ENCODE measurements at places on chromosomes 3 and 15.

GRCh38 chr15:47971637-47972036 lies 149.2 kb upstream of the SLC24A5 start:
- no peak for DNase-seq

GRCh38 chr3:73697020-73697419 lies 72.3 kb upstream of the PDZRN3 start:
- DNase-seq: no peak

DNA sequence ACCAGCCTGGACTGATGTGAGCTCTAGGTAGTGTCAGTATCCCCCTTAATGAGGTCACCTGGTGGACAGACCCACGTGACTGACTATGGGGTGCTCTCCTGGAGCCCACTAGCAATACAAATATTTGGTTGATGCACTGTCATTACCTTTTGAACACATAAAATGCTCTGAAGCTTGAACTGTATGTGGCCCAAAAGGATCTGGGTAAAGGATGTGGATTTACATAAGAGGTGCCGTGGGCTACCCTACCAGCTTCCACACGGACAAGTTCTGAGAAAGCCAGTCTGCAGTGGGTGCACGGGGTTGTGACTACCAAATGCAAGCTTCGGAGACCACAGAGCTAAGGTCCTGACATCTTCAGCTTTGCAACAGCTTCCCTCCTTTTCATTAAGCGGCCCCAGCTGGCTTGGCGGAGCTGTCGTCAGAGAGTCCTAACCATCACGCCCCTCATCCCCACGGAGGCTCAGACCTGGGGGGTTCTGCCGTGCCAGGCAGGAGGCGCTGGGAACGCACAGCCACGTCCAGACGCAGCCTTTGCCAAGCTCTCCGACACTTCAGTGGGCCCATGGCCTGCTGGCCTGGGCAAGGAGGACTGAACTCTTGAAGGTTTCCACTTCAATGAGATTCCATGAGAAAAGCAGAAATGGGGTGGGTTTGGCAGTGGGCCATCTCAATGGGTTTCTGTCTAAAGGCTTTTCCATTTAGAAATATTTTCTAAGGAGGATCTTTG lies 228.3 kb downstream of the ADAMTS17 start:
- no peak for DNase-seq

DNA sequence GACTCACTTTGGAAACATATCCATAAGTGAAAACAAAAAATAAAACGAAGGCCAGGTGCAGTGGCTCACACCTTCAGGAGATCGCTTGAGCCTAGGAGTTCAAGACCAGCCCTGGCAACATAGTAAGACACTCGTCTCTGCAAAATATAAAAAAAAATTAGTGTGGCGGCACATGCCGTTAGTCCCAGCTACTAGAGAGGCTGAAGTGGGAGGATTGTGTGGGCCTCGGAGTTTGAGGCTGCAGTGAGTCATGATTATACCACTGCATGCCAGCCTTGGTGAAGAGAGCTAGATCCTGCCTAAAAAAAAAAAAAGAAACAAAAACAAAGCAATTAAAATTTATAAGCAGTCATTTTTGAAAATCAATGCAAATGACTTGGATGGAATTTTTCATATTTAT lies 54.7 kb upstream of the NANOGP8 start:
- no peak for DNase-seq

DNA sequence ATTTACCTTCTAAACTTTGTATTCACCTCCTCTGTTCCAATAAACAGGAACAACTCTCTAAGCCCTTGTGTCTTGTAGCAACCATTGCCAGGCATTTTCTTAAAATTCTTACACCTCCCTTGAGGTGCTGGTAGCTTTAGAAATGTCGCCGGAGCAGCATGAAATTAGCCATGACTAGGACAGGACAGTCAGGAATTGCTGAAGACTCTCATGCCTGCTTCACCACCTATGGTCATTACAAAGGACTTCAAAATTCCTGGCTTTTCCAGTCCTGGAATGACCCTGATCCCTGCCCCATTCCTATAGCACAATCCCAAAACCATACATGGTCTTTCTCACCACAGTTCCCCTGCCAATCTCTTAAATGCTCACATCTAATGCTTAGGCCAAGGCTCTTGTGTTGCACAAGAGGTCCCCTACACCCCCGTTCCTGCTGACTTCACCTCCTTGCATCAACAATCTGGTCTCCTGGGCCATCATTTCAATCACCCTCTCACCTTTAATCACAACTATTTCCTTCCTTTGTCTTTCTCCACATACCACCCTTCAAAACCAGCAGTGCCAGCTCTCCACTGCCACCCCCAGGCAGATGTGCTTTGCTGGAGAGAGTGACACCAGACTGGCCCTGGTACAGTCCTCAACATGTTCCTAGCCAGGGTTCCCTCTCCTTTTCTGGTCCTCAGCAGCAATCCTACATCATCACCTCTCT lies 113.2 kb upstream of the TJP1 start:
- no peak for DNase-seq

GRCh38 chr3:108215871-108216270 lies 6.4 kb downstream of the IFT57 start:
- no peak for DNase-seq

GRCh38 chr3:117567906-117568305 lies 858.3 kb downstream of the TUSC7 start:
- DNase-seq: peak; percentile 36

GRCh38 chr3:71497971-71498444 lies 85.5 kb downstream of the FOXP1 start:
- no peak for DNase-seq

DNA sequence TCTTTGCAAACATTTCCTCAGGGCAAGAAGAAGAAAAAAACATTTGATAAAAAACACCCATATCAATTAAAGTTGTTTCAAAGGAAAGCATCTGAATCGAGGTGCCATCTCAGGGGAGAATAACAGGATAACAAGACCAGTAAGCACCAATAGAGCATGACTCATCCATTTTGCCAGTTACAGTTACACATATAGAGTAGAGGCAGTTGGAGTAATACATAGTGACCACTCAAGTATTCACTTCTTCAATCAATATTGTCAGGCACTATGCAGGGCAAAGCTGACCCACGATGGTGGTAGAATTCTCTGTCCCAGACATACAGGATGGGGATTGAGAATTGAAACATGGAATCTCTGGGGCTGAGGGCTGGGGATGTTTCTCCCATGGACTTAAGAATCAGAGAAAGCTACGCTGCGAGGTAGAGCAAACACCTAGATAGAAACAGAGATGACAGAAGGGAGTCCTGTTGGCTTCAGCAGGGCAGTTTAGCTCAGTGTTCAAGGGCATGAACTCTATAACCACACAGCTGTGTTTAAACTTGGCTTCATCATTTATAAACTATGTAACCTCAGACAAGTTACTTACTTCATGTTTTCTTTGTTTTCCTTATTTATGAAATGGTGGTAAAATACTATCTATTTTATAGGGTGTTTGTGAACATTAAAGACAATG lies 186.4 kb upstream of the NANOGP8 start:
- DNase-seq: no peak

DNA sequence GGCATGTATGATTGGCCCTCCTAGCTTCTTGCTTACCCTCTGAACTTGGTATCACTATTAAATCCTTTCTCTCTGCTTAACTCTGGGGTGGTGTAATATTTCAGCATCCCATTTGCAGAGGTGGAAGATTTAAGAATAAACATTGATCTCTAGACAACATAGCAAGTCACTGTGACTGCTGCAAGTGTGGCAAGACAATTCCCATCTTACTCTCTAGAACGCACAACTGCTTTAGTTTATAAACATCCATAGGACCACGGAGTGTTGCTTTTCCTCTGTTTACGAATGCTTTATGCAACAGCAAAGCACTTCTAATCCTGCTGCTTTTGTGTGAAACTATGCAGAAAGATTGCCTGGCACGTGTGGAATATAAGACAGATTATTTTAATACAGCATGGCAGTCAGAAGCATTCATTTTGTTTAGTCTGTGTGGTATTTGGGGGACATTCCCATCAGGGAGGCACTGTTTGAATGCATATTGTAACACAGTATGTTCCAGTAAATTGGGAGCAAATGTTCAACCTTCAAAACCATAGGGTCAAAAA lies 338.9 kb upstream of the TMCO5A start:
- DNase-seq: no peak

DNA sequence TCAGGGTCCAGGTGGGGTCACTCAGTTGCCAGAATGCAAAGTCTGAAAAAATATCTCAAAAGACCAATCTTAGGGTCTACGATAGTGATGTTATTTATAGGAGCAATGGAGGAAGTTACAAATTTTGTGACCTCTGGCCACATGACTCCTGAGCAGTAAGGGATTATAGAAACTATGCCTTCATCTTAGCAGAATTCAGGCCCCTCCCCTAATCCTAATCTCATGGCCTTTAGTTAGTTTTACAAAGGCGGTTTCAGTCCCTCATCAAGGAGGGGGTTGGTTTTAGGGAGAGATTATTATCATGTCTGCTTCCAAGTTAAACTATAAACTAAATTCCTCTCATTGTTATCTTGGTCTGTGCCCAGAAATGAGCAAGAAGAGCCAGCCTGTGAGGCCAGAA lies 5.9 kb upstream of the DCP1A start:
- no peak for DNase-seq

DNA sequence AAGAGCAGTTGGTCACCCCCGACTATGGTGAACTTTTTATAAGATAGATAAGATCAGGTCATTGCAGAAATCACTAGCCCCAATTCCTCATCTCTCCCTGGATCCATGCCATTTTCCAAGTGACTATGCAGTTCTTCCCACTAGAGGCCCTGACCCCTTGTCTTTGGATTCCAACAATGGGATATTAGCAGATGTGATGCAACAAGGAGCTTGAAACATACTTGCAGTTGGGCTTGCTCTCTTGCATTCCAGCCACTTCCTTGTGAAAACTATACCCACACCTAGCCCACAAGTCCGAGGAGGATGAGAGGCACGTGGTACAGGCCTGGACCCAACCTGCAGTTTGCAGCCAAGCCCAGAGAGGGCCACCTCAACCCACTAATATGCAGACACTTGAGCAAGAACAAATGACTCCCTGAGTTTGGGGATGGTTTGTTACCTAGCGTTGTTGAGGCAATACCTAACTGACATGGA lies 60.6 kb downstream of the SUCLG2 start:
- DNase-seq: no peak

GRCh38 chr15:92306663-92307062 lies 87.0 kb upstream of the ST8SIA2 start:
- no peak for DNase-seq

DNA sequence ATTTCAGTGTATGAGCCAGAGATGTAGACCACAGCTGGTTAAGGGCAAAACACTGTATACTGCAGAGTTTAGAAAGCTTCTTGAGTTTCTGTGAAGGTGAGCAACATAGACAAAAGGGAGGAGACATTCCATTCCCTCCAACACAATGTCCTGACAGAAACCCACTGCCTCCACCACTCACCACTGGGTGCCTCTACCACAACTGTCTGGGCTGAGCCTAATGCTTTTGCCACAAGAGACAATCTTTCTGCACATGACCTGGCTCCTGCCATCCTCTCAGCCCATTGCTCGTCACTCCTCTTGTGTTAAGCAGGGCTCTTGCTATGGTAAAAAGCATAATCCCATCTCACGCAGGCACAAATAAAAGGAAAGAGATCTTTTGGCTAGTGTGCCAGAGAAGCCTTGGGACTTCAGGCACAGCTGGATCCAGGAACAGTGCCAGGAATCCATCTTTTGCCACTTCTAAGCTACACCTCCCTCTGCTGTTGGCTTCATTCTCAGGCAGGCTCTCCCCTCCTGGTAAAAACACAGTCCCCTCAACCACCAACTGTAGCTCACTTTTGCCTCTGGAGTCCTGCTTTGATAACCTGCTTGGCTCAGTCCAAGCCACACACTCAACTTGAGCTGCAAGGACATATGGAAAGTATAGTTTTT lies 140.6 kb upstream of the PRR20G start:
- no peak for DNase-seq

Measured in inflammatory macrophage treated with lipopolysaccharide for 1 hour (primary cell).